Mesothelial cell of epicardium (in vitro differentiated cells): ENCODE measurements at places on chromosomes 4 and X. TPM values are rescaled to one million over a fixed set of nuclear protein-coding genes. Genes with fewer than 3 reads are reported as not detected.

GRCh38 chr4:21522296-21522695, 426.3 kb downstream of the KCNIP4 start:
- H3K36me3 ChIP-seq: no peaks in the 10 kb centered on the region
- DNase-seq: no peak
- H3K27ac ChIP-seq: no peak overlapping the region
- H3K4me3 ChIP-seq: no peak overlapping the region
- H3K27me3 ChIP-seq: peaks cover 14% of the 10 kb centered on the region
- H3K4me1 ChIP-seq: no peaks in the 10 kb centered on the region

GRCh38 chr4:25837107-25837506, 25.7 kb downstream of the SEL1L3 start:
- no peak overlapping the region for H3K4me3 ChIP-seq
- H3K27me3 ChIP-seq: no peaks in the 10 kb centered on the region
- no peaks in the 10 kb centered on the region for H3K36me3 ChIP-seq
- H3K27ac ChIP-seq: no peak overlapping the region

DNA sequence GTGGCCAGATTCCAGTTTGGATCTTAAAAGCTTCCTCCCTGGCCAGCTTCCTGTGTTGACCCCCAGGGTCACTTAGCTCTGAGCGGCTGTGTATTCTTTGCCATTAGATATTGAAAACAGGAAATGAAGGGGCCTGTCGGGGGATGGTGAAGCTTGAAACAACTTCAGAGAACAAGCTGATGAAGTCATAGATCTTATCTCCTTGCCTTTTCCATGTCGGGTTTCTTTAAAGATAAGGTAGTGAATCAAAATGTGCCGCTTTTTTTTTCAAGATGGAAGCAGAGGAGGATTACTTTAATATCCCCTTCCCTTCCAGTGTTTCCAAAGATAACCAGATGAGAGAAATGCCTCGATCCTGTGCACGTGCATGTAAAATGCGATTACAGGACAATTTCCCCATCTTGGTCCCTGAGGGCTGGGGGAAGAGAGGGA, 508.5 kb downstream of the MID1IP1 start:
- peaks cover 31% of the 10 kb centered on the region for H3K4me1 ChIP-seq
- no peak for DNase-seq
- H3K36me3 ChIP-seq: no peaks in the 10 kb centered on the region
- peak overlapping the region; percentile 74 for H3K27ac ChIP-seq
- H3K4me3 ChIP-seq: no peak overlapping the region

DNA sequence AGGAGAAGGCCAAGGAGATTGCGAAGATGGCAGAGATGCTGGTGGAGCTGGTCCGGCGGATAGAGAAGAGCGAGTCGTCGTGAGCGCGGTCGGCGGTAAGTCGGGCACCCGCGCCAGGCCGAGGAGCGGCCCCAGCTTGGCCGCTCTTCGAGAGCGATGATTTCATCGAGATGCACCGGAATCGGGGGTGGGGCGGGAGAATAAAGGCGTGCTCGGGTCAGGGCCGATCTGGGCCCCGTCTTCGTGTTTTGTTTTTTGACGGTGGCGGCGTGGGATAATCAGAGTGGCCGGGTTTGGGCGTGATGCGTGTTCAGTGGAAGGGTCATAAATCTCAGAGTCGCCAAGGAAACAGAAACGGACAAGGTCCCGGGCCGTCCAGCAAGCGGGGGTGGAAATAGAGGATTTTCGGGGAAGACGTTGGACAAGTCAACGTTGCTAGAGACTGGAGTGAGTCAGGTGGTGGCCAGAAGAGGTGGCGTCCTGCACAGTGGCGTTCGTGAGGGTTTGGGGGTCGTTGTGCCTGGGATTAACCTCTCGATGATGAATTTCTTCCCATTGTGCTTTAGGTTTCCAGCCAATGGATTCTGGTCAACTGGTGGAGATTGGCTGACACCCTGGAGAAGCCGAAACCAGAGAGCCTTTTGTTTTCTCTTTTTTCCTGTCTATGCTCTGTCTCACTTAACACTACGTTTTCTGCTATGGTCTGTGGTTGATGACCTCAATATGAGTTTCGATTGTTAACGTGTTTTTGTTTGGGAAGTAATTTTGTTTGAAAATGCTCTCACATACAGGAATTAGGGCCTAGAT, 882 bp downstream of the MRFAP1 start:
- peaks cover 17% of the 10 kb centered on the region for H3K36me3 ChIP-seq
- no peaks in the 10 kb centered on the region for H3K27me3 ChIP-seq
- H3K4me1 ChIP-seq: peaks cover 29% of the 10 kb centered on the region
- peak overlapping the region; percentile 99 for H3K4me3 ChIP-seq

- peaks cover 11% of the 10 kb centered on the region for H3K36me3 ChIP-seq
- no peak for DNase-seq
- H3K27me3 ChIP-seq: no peaks in the 10 kb centered on the region
- H3K4me1 ChIP-seq: no peaks in the 10 kb centered on the region
These were observed 10.9 kb upstream of the RHOXF2 start for GRCh38 chrX:120147537-120147936.

- H3K4me1 ChIP-seq: no peaks in the 10 kb centered on the region
- no peak overlapping the region for H3K4me3 ChIP-seq
- no peaks in the 10 kb centered on the region for H3K27me3 ChIP-seq
- peaks cover 25% of the 10 kb centered on the region for H3K36me3 ChIP-seq
- DNase-seq: no peak
- H3K27ac ChIP-seq: peak overlapping the region; percentile 59
These were observed 149.9 kb downstream of the FGF16 start for GRCh38 chrX:77597090-77597489.

- H3K36me3 ChIP-seq: no peaks in the 10 kb centered on the region
- H3K4me3 ChIP-seq: no peak overlapping the region
- H3K27me3 ChIP-seq: no peaks in the 10 kb centered on the region
- DNase-seq: no peak
These were observed 498.4 kb downstream of the PDGFC start for GRCh38 chr4:156473151-156473550.

Gene MAGEB6
- total RNA-seq: not detected in 3 replicates

Gene NLGN4X
- 22.0 to 24.6 TPM (median 23.5 TPM) in 3 replicates for total RNA-seq

Gene HSPA4L
- 4.3 to 5.2 TPM (median 4.6 TPM) in 3 replicates for total RNA-seq

- H3K4me3 ChIP-seq: no peak overlapping the region
- no peak for DNase-seq
- peaks cover 7% of the 10 kb centered on the region for H3K4me1 ChIP-seq
- no peaks in the 10 kb centered on the region for H3K36me3 ChIP-seq
- H3K27ac ChIP-seq: no peak overlapping the region
- H3K27me3 ChIP-seq: no peaks in the 10 kb centered on the region
These were observed 21.7 kb upstream of the ATXN3L start for GRCh38 chrX:13341491-13342101.

Gene XG
- 0.60 to 1.3 TPM (median 1.2 TPM) in 3 replicates for total RNA-seq

Gene RHOXF1
- 0.47 to 0.89 TPM (median 0.52 TPM) in 3 replicates for total RNA-seq

- no peak overlapping the region for H3K27ac ChIP-seq
- no peaks in the 10 kb centered on the region for H3K27me3 ChIP-seq
- no peak for DNase-seq
- no peaks in the 10 kb centered on the region for H3K4me1 ChIP-seq
- H3K36me3 ChIP-seq: no peaks in the 10 kb centered on the region
These were observed 188.3 kb downstream of the SH3BGRL start for GRCh38 chrX:81390237-81390636.

- H3K27me3 ChIP-seq: no peaks in the 10 kb centered on the region
- H3K27ac ChIP-seq: no peak overlapping the region
- peaks cover 5% of the 10 kb centered on the region for H3K4me1 ChIP-seq
- no peaks in the 10 kb centered on the region for H3K36me3 ChIP-seq
- DNase-seq: no peak
These were observed 339.1 kb downstream of the GALNTL6 start for GRCh38 chr4:172152284-172152683.

DNA sequence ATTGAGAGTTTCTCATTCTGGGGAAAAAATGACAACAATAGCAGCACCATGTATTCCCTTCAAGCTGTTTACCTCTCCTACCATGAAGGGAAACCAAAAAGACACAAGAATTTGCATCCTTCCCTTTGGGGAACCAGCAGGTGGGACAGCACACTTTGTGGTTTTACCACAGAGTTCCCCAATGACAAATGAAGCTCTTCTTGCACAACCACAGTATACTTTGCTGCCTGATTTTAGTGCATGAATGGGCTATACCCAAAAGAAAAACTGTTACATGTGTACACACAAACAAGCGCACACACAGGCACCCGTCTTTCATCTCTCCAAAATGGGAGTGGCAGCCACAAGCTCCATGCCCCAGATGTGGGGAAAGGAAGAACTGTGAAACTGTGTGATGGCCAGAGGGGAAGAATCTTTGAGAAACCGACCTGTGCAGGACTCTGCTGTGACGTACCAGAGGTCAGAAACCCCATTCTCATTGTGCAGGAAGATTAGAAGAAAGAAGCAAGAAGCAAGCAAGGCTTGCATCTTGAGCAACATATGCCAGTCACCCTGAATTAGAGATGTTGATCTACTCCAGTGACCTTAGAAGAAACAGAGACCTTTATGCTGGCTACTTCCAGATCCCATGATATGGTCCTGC, 2.7 kb upstream of the MAML3 start:
- DNase-seq: no peak
- no peak overlapping the region for H3K4me3 ChIP-seq
- peaks cover 30% of the 10 kb centered on the region for H3K4me1 ChIP-seq
- H3K36me3 ChIP-seq: no peaks in the 10 kb centered on the region

DNA sequence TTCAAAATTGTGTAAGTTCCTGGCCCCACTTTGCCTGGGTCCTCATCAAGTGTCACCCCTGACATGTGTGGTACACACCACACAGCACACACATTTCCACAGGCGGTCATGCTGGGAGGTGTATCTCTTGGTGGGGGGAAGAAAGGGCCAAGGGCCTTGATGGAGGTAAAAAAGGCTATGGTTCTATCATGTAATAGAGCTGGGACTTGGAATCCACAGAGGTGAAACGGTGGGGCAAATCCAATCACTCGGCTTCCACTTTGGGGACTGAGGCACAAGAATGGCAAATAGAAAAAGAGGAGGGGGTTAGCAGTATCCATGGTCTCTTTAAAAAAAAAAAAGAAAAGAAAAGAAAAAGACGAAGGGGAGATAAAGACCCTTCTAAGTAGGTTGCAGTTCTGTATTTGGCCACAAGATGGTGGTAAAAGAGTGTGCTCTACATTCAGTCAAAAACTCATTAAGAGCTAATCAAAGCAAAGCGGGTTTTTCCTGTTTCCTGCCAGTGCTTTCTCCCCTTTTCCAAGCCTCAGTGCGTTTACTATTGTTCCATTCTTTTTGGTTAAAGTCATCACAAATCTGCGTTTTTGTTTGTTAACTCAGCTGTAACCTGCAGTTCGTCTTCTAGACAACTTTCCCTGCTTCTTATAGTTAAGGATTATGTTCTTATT, 37.0 kb upstream of the ATP6AP2 start:
- H3K36me3 ChIP-seq: no peaks in the 10 kb centered on the region
- DNase-seq: no peak
- peak overlapping the region; percentile 97 for H3K27ac ChIP-seq
- peak overlapping the region; percentile 8 for H3K4me3 ChIP-seq
- no peaks in the 10 kb centered on the region for H3K27me3 ChIP-seq

GRCh38 chr4:176587920-176588319, 204.8 kb downstream of the VEGFC start:
- H3K27me3 ChIP-seq: peaks cover 40% of the 10 kb centered on the region
- H3K4me3 ChIP-seq: no peak overlapping the region
- DNase-seq: no peak
- H3K27ac ChIP-seq: no peak overlapping the region
- no peaks in the 10 kb centered on the region for H3K36me3 ChIP-seq
- no peaks in the 10 kb centered on the region for H3K4me1 ChIP-seq

- H3K27ac ChIP-seq: no peak overlapping the region
- peaks cover 2% of the 10 kb centered on the region for H3K27me3 ChIP-seq
- no peaks in the 10 kb centered on the region for H3K36me3 ChIP-seq
These were observed 276.4 kb upstream of the BOD1L1 start for GRCh38 chr4:13903901-13904300.

- H3K4me1 ChIP-seq: peaks cover 24% of the 10 kb centered on the region
- H3K27me3 ChIP-seq: no peaks in the 10 kb centered on the region
- peak overlapping the region; percentile 76 for H3K27ac ChIP-seq
- peak overlapping the region; percentile 55 for H3K4me3 ChIP-seq
- DNase-seq: no peak
- H3K36me3 ChIP-seq: no peaks in the 10 kb centered on the region
These were observed 164.0 kb downstream of the PRKX start for GRCh38 chrX:3549411-3549911.
